ENCODE measurements at places on chromosomes 2 and 18.

GRCh38 chr2:131027566-131028528 is 65.4 kb downstream of the FAM168B start:
- no peak for DNase-seq

GRCh38 chr18:50880119-50880465 is 1.2 kb downstream of the ME2 start:
- no peak for DNase-seq

DNA sequence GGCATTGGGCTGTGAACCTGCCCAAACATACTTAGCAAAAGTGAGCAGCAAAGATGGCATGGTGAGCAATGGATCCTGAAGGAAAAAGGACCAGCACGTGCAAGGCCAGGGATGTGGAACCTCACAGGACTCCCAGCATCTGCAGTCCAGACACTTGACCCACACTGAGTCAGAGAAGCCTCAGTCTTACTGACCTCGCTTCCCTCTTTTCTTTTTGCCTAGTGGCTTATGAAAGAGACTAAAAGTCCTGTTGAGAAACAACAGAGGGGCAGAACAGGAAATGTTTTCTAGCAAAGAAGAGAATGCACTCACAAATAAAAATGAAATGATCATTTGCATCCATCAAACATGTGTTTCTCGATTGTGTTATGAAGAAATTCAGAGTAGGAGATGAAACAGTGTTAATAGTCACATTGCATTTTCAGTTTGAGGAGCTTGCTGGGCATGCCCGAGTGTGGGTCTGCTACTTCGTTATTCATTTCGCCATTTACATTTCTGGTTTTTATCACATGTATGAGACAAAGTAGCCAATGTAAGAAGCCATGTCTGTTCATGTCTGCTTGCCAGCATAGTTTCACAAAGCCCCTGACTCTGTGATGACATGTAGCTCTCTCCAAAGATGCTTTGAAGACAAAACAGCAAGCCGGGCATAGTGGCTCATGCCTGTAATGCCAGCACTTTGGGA is 118.4 kb downstream of the INO80D start:
- DNase-seq, result no peak

- peak; percentile 57 for DNase-seq
Measured at GRCh38 chr2:207869784-207870778, 100.4 kb upstream of the FZD5 start.

GRCh38 chr2:109321570-109321969 is 192.6 kb downstream of the SH3RF3 start:
- DNase-seq, result no peak

- peak; percentile 25 for DNase-seq
Measured at GRCh38 chr2:43840965-43841364, 2.2 kb downstream of the ABCG8 start.

GRCh38 chr2:112345030-112346027 is 69.9 kb downstream of the ZC3H6 start:
- no peak for DNase-seq

GRCh38 chr2:132884292-132884691 is 214.3 kb upstream of the LYPD1 start:
- no peak for DNase-seq

DNA sequence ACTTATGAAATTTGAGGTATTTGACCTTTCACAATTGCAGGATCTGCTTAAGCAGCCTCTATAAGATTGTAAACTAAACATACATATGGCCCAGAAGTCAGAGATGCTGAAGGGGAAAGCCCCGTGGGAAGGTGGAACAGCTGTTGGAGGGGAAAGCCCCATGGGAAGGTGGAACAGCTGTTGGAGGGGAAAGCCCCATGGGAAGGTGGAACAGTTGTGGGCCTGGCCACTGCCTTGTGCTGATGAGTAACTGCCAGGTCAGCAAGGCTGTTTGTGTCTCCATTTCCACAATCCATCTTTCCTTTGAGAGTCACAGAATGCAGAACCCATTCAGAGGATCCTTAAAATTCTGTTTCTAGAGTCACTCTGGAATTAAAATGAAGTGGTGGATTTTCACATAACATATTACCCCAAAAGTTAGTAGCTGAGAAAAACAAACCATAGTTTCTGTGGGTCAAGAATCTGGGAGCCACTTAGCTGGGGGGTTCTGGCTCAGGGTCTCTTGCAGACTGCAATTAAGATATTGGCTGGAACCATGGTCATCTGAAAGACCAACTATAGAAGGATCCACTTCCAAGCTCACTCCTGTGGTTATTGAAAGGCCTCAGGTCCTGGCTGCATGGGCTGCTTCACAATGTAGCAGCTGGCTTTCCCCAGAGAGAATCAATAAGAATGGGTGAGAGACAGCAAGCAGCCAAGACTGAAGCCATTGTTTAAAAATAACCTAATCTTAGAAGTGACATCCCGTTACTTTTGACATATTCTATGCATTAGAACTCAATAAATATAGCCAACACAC is 86.6 kb upstream of the CAVIN2 start:
- DNase-seq, result no peak

DNA sequence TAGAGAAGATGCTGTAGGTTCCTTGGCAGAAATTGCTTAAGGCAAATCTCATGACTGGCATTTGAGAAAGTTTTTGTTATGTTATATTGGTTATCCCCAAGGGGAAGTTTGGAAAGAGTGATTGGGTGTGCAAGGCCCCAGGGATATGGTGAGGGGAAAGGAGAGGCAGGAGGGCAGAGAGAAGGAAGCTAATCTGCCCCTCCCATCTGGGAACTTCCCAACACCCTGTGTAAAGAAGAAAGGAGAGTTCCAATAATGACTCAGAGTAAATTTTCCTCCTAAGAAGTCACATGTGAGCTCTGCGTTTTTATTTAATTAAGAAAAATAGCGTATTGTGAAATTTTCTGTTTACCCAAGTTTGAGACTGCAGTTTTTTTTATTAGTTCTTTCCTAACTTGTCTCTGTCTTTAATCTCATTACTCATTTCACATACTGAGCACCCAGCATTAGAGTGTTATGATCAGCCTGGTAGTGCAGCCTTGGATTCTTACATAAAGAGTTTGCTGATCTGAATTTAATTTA is 3.1 kb upstream of the KYNU start:
- DNase-seq, result peak; percentile 88

GRCh38 chr18:5600378-5601071 is 56.7 kb upstream of the EPB41L3 start:
- peak; percentile 64 for DNase-seq

- DNase-seq, result peak; percentile 25
Measured at GRCh38 chr18:73352546-73352945, 484.8 kb upstream of the NETO1 start.

GRCh38 chr2:21423854-21424253 is 300.1 kb downstream of the TDRD15 start:
- no peak for DNase-seq

DNA sequence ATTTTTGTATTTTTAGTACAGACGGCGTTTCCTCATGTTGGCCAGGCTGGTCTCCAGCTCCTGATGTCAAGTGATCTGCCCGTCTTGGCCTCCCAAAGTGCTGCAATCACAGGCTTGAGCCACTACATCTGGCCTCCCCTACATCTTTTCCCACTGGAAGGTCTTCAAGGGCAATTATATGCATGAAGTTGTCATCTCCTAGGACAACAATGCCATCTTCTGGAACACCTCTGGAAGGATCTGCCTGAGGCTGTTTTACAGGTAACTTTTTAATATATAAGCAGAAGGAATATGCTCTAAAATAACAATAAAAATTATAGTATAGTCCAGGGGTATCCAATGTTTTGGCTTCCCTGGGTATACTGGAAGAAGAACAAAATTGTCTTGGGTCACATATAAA is 321.4 kb downstream of the AFF3 start:
- no peak for DNase-seq

DNA sequence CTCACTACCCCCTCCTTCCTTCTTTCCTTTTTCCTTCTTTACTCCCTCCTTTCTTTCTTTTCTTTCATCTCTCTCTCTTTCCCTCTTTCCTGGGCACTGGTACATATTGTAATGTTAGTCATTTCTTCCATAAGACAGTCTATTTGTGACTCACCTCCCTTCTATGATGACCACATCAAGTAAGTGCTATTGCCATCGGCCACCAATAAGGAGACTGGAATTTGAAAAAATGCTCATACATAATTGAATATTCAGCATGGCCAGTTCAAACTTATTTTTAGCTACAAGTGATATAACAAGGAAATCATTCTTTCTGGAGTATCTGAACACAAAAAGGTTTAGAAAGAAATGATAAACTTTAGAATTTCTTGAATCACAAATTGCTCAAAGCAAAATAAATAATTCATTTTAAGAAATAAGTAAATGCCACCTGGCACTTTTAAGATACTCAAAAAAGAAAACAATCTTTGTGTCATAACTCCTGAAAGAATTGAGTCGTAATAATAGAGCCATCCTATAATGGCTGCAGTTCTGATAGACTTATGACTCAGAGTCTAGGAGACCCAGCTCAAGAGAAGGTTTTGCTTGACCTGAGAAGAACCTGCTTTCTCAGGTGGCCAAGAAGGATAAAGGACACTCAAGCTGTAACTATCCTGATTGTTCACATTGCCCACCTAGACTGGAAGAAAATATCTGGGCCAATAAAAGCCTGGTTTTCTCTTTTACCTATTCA is 51.6 kb upstream of the CCBE1 start:
- peak; percentile 80 for DNase-seq

GRCh38 chr2:158013891-158014290 is 87.8 kb upstream of the UPP2 start:
- DNase-seq, result no peak

GRCh38 chr2:141517180-141517851 is 613.5 kb downstream of the LRP1B start:
- DNase-seq, result no peak

DNA sequence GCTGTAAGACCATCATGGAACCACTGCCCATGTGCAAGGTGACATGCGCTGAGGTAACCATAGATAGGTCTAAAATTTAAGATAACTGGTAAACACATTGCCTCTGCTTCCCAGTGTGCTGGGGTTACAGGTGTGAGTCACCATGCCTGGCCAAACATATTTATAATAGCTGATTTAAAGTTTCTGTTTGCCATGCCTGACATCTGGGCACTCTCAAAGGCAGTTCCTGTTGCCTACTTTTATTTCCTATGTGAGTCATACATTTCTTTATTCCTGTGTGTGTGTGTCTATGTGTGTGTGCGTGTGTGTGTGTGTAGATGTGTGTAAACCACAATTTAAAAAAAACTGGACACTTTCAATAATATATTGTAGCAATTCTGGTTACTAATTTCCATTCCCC is 415.2 kb upstream of the NETO1 start:
- no peak for DNase-seq

DNA sequence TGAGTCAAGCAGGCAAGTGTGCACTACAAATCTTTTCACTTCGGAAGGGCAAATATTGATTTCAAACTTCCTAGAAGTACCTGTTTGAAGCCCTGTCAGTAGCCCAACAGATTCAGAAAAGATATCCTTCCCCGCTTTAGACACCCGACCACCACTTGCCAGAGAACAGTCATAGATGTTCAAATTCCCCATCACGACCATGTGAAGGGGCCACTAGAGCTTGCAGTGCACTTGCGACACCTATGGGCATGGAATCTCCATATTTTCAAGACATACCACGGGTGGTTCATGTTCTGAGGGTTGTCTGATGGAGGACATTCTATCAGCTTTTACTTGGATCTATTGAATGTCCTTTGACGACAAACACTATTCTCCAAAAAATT is 23.8 kb downstream of the GNLY start:
- DNase-seq, result no peak

GRCh38 chr2:239311132-239312040 is 89.4 kb downstream of the HDAC4 start:
- no peak for DNase-seq

DNA sequence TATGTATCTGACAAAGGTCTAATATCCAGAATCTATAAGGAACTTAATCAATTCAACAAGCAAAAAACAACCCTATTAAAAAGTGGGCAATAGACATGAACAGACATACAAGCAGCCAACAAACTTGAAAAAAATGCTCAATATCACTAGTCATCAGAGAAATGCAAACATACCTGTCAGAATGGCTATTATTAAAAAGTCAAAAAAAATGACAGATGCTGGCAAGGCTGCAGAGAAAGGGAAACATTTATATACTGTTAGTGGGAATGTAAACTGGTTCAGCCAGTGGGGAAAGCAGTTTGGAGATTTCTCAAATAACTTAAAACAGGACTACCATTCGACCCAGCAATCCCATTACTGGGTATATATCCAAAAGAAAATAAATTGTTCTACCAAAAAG is 21.6 kb downstream of the SESTD1 start:
- no peak for DNase-seq

GRCh38 chr2:198060277-198060676 is 255.9 kb downstream of the PLCL1 start:
- DNase-seq, result no peak

DNA sequence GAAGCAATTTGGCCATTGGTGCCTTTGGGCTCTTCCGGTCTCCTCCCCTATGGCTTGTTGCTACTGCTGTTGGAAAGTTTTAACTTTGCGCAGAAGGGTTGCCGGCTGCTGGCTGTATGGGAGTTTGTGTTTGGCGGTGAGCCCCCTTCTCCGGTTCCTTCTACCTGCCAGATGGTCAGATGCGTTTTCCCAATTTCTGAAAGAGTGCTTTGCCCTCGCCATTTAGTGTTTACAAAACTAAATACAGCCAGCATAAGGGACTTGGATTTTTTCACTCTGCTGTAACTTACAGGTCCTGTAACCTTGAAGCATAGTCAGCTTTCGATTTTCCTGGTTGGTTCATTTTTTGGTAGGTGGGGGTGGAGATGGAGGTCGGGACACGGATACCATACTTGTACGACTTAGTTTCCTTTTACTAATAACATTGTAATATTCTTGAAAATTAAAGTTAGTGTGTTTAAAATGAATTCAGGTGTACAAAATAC is 604 bp downstream of the COQ10B start:
- no peak for DNase-seq

Measured in adipocyte (in vitro differentiated cells).